ENCODE measurements at places on chromosomes 11 and 22. TPM values are rescaled to one million over a fixed set of nuclear protein-coding genes. Genes with fewer than 3 reads are reported as not detected.

Gene SLC7A4
- 1.0 TPM for total RNA-seq

Gene RTL10
- total RNA-seq, result 8.1 TPM

Gene GUCY1A2
- 2.4 TPM for total RNA-seq

Gene VSIG2
- total RNA-seq, result not detected

Gene NLRP14
- not detected for total RNA-seq

All from subcutaneous adipose tissue (tissue), 4 donors.